Ovary (tissue), 10 donors: ENCODE measurements at places on chromosomes 11 and 22.

- DNase-seq, result no peak
Observed at GRCh38 chr11:4991060-4991459, 3.6 kb upstream of the OR51L1 start.

DNA sequence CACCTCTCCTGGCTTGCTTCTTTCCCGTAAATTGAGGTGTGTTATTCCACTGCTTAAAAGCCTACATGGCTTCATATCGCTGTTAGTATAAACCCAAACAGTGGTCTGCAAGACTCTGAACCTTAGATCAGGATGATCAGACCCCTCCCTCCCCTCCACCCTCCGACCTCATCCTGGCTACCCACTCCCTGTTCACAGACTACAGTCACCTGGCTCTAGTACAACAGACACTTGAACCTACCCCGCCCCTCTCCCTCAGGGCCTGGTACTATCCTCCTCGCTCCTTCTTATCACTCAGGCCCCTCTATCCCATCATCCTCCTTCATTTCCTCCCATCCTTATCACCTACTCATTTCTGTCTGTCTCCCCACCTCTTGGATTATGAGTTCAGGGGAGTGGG lies 20.1 kb downstream of the PTPRJ start:
- no peak for DNase-seq

DNA sequence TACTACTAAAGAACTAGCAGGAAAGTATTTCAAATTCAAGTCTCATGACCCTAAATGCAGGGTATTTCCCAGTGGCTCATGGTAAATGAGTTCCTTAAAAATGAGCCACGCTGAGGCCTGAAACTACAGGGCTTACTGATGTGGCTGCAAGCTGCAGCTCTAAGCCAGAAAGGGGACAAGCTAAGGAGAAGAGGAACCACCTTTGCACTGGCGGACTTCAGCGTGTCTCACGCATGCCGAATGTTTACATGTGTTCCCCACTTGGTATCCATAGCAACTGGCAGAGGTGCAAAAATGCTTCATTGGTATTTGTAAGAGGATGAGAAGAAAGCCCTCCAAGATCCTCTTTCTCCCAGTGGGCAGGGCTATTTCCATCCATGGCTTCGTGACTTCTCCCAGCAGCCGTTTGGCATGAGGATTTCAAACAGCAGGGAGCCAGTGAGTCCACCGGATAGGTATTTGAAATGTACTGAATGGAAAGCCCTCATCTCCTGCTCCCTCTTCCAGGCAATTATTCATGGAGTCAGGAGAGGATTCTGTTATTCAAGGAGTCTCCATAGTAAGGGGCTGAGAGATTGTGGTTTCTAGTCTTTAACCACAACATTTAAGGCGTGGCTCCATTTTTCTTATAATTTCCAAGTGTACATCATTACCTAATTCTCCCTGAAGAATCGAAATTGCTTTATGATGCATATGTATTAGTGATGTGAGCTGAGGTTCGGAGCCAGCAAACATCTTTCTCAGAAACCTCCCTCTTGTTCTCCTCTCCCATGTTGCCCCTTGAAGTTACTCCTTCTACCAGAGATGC lies 55.3 kb upstream of the CD44 start:
- DNase-seq, result peak; percentile 34

DNA sequence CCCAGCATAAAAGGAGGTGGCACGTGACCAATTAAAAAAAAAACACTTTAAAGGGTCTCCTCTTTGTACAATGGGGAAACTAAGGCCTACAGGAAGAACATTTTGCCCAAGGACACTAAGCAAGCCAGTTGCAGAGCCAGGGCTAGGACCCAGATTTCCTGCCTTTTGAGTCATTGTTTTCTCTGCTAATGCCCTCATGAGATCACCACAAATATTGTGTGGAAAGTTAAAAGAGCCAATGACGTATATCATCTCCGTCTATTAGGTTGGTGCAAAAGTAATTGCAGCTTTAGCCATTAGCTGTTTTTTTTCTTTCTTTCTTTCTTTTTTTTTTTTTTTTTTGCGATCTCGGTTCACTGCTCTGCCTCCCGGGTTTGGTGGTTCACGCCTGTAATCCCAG lies 24.1 kb upstream of the LRRC32 start:
- no peak for DNase-seq

DNA sequence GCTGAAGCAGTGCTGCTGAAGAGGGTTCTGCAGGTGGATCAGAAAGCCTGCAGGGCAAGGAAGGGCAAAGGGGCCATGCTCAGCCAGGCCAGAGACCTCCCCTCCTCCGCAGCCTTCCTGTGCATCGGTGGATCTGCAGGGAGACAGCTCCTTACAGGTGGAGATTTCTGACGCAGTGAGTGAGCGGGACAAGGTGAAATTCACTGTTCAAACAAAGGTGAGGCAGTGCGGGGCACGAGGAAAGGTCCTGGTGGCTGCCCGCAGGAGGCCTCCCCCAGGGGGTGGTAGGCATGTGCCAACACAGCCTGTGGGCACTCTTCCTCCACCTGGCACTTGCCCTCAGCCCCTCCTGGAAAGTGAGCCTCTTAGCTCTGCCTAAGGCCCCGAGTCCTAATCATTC lies 8.6 kb downstream of the CFL1 start:
- DNase-seq, result peak; percentile 26

DNA sequence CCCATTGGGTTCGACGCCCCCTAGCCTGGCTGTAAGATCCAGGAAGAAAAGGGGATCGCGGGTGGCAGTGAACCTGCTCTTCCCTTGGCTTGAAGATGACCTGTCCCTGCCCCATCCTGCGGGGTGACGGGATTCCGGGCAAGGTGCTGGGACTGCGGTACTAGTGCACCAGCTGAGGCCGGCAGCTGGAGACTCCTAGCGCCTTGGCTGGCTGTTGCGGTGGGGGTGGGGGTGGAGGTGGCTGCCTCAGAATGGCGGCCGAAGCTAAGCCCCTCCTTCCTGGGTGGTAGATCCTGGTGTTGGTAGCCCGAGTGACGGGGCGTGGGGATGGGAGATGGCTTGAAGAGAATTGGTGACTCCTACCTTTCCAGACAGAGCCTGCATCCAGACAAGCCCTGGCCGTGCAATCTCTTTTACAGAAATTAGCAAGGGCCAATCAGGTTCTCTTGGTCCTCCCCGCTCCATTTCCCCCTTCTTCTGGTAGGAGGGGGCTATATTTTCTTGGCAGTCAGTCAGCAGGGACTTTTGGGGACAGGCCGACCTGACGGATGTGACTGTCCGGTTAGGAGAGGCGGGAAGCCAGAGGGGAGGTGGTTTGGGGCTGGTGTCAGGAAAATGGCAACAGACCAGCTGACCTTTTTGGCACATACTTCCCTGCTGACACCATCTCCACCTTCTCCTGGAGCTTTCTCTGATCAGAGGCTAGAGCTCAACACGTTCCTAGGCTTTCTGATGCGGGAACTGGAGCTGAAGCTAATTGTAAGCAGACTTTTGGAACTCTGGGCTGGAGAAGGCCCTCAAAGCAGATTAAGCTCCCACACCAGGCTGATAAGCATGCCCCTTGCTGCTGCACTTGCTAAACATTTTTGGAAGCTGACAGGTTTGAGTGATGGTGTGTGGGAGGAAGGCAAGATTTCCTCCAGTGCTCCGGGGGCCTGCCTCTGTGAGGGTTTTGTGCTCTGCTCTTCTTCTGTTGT lies 2.0 kb downstream of the NAV2 start:
- peak; percentile 28 for DNase-seq

DNA sequence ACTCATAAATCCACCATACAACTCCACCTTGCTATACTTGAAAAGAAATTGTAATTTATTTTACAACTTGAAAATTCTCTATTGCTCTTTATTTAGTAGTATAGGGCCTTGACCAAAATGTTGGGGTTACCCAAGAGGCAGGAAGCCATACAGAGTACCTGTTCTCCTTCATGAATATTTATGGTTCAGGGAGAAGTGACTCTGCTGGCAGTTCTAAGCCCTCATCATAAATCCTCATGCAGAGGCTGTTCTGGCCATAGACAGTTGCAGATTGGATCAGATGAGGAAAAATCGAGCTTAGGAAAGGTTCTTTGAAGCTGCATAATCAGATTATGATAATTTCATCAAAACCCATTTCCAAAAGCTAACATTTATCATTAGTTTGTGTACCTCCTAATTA lies 449.4 kb upstream of the TENM4 start:
- DNase-seq, result no peak

DNA sequence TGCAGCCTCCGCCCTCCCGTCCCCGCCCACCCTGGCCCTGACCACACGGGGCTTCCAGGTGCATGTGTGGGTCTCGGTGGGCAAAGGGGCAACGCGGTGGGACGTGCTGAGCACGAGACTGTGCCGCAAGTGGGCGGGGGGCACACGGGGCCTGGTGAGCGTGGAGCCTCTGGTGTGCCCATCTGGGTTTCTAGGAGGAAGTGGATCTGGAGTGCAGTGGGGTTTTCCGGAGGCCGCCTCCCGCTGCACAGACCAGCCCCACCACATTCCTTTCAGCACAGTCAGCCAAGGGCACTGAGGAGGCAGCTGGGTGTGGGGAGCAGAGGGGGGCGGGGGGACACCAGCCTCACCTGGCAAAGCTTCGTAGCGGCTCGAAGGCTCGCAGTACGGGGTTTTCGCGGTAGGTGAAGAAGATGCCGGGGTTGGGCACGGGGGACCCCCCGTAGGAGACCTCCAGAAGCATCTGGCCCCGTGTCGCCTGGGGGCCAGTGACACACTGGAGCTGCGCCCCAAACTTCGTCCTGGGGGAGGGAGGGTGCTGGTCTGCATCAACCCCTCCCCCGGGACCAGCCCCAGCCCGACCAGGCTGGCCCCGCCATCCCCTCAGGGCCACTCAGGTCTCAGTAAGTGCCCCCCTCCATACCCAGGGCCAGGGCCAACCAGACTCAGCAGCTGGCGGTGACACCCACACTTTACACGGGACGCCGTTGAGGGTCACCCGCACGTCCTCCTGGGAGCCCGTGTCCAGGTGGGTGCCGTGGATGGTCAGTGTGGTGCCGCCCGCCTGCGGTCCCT lies 12.4 kb upstream of the MAPK11 start:
- no peak for DNase-seq
